ENCODE measurements at places on chromosomes 6 and 20.
A peak's percentile ranks its signal among the peaks of the same experiment; 100 is the strongest.

- DNase-seq = peak; percentile 36
These were observed 5.9 kb downstream of the NUDT3 start for GRCh38 chr6:34386316-34387137.

- peak; percentile 6 for DNase-seq
These were observed 46.7 kb upstream of the MOCS1 start for GRCh38 chr6:39980839-39981580.

DNA sequence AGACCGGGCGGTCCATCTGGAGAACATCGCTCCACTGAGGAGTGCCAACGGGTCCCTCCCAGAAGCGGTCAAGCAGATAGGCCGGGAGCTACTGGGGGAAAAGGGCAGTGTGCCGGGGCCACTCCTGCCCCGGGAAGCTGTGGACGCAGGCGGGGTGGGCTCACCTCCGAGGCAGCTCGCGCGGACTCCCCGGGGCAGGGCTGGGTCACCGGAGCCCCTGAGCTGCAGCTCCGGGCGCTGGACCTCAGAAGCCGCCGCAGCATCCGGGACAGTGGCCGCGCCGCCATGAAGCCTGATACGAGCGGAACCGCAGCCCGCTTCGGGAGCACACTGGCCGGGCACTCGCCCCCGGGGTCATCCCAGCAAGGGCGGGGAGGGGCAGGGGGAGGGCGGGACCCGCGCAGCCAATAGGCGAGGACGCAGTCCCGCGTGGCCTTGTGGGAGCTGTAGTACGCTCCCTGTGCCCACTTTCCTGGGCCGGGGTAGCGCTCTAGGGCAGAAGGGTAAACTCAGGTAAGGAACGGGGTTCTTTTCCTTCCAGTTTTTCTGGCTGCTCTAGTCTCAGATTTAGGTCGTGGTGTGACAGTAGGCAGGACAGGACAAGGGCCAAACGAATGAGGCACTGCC, at the start of gene MOCS1:
Gene MOCS1 (minus strand): TSS at position 332 of the 627 bp plus-strand sequence. CDS start 45 bp downstream, at position 287.
- peak; percentile 70 for DNase-seq

DNA sequence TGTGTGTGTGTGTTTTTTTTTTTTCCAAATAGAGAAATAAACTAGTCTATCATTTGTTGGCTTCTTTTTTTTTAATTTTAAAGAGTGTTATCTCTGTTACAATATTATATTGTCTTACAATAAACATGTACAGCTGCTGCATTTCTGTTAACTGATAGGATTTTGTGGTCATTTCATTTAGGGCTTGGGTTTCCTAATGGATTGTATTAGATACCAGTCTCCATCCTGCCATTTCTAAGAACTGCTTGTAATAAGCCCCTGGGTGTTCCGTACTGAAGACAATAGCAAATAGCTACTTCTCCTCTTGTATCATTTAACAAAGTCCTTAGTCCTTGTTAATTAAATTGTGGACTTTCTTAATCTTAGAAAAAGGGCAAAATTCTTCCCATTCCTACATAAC, 45.7 kb downstream of the SOBP start:
- DNase-seq = no peak

DNA sequence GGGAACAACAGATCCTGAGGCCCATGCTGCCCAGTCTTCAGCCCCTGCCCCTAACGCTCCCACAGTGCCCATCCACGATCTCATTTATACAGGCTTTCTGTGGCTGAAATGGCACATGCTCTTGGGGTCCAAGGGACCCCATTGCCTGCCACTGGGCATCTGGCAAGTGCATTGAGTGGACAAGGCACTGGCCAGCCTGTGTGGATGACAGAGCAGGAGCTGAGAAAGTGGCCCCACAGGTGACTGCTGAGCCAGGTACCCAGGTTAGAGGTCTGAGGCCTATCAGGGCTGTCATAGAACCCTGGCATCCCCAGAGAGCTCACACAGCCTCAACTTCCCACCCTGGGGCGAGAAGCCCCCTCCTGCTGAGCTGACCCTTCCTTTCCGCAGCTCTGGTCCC, 86.0 kb upstream of the NXT1 start:
- DNase-seq = no peak

GRCh38 chr20:62587757-62588402, 54.4 kb upstream of the SLCO4A1 start:
- DNase-seq = no peak

All from NCI-H226 (cell line).